Stimulated activated CD4-positive, alpha-beta T cell treated with anti-CD3 and anti-CD28 coated beads, Interleukin-1b, Interleukin-23, amount 100 ng/mL, for 4 hours (primary cell): ENCODE measurements at places on chromosomes 2 and 18.
A peak's percentile ranks its signal among the peaks of the same experiment; 100 is the strongest.

GRCh38 chr2:11995456-11995855 lies 249.0 kb downstream of the LPIN1 start:
- no peak for DNase-seq

- no peak for DNase-seq
These were observed at the start of gene BAZ2B for GRCh38 chr2:159616286-159616701. Gene BAZ2B, minus strand, starts transcription at chr2:159616548. Its CDS starts 137,829 bp downstream, at chr2:159478719.

GRCh38 chr2:177245010-177245422 lies 19.5 kb downstream of the NFE2L2 start:
- no peak for DNase-seq

DNA sequence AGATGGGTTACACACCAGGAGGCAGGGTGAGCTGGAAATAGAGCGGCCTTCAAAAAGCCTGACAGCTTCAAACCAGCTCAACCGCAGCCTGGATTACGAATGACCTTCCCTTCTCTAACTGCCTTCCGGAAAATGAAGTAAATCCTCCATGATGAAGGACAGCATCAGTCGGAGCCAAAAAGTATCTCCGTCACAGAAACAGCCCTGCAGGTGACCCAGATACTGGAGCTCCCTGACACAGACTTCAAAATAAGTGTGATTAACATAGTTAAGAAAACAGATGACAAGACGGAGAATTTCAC lies 10.3 kb upstream of the CIB4 start:
- DNase-seq = no peak

DNA sequence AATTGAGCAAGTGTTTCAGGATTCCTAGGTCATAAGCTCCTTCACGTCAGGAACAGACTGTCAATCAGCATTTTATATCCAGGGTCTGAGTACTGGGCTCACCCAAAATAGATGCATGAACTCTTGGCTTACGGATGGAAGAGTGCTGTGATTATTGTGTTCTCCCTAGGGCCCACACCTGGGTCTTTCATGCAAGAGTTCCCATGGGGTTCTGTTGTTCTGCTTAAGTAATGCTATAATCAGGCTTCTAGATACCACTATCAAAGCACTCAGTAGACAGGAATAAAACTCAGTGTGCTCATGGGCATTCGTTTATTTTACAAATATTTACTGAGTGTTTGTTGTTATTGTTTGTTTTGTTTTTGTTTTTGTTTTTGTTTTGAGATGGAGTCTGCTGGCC lies 46.4 kb upstream of the PMAIP1 start:
- no peak for DNase-seq

GRCh38 chr2:40364151-40364874 lies 87.6 kb downstream of the SLC8A1 start:
- DNase-seq = no peak

- DNase-seq = no peak
These were observed 31.3 kb downstream of the NIFK start for GRCh38 chr2:121705390-121705789.

GRCh38 chr18:58456625-58457024 lies 172.3 kb downstream of the ALPK2 start:
- no peak for DNase-seq

DNA sequence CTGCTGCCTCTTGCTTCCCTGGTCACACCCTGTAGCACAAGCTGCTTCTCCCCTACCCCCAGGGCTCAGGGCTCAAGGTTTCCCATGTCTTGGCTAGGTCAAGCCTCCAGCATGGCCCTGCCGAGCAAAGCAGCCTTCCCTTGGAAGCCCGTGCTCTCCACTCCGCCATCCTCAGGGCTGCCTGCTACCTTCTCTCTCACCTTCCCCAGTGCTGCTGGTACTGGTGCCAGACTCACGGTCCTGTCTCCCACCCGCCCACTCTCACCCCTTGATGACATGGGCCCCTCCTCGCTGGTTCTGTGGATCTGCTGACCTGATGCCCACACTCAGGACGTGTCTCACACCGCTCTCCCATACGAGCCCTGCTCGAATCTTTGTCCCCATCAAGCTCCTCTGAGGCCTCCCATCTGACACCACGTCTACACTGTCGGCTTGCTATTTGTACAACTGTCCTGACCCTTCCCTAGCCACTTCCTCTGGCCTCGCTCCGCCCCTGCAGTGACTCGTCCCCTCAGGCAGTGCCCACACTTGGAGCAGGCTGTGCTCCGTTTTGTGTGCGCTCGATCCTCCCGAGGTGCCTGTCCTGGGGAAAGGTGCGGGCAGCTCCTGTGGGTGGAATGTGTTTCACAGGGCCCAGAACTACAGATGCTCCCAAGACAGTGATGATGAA lies 49.9 kb downstream of the ZAP70 start:
- DNase-seq = no peak

GRCh38 chr2:229922449-229923386 lies at the start of gene FBXO36:
Gene FBXO36, plus strand, starts transcription at chr2:229922503. Its CDS starts 11 bp downstream, at chr2:229922514.
- DNase-seq = peak; percentile 81

DNA sequence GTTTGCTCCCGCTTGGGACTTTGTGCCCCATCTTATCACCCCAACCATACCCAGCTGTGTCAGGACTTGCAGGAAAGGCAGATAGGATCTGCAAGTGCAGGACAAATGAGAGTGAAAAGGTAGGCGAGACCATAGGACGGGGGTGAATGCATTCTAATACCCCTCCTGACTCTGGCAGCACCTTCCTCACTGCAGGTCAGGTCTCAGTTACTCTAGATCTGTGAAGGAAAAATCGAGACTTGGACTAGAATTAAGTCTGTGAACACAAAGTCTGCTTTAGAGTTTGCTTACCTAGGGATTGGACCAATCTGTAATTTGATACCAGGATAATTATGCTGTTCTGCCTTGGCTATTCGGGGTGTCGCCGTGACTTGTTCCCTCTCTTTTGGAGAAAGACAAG lies 19.7 kb downstream of the NT5DC4 start:
- DNase-seq = no peak

DNA sequence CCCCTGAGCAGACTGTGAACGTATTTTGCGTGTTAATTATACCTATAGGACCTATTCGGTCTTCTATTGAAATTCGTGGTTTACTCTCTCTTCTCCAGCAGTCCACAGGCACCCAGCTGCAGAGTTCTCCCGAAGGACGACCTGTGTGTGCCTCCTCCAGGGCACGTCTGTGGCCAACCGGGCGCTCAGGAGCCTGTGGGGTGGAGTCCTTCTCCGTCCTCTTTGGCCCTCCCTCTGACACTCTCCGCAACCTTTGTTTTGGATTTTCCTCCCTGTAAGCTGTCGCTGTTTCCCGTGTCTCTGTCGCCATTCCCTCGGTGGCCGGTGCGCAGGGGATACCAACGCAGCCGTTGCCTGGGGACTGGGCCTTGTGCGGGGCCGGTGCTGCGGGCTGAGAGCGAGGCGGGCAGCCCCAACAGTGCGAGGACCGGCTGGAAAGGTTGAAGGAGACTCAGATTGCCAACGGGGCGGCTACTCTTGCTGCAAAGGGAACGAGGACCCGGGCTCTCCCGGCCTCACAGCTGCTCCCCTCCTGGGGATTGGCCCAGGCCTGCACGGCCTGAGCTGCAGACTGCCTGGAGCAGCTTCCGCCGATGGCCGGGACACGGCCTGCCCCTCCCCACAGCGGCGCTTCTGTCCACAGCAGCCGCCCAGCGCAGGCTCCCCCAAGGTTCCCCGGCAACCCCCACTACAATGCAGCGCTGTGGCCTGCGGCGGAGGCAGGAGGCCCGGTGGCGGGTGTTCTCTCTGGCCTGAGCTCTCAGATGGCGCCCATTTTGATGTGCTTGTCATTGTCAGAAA lies 221.0 kb downstream of the MTX2 start:
- DNase-seq = no peak

GRCh38 chr2:198917275-198917674 lies 540.5 kb downstream of the SATB2 start:
- DNase-seq = no peak

- DNase-seq = no peak
These were observed 413.3 kb downstream of the LRRTM4 start for GRCh38 chr2:77108915-77109314.

DNA sequence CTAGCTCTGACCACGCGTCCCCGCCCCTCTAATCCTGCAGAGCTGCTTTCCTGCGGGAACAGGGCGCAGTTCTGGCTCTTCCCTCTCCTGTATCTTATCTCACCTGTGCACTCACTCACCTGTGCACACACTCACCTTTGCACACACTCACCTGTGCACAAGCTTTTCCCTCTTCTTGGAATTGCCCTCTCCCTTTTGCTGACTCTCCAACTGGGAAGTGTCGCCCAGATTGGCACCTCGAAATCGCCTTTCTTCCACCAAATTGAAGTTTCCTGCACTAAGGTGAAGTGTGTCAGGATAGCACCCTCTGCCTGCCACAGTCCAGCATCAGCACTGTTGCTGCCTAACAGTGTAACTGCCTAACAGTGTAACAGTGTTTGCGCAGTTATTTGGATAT lies 566 bp upstream of the CMPK2 start:
- peak; percentile 34 for DNase-seq

- DNase-seq = no peak
These were observed 45.1 kb upstream of the FHL2 start for GRCh38 chr2:105443617-105444598.

DNA sequence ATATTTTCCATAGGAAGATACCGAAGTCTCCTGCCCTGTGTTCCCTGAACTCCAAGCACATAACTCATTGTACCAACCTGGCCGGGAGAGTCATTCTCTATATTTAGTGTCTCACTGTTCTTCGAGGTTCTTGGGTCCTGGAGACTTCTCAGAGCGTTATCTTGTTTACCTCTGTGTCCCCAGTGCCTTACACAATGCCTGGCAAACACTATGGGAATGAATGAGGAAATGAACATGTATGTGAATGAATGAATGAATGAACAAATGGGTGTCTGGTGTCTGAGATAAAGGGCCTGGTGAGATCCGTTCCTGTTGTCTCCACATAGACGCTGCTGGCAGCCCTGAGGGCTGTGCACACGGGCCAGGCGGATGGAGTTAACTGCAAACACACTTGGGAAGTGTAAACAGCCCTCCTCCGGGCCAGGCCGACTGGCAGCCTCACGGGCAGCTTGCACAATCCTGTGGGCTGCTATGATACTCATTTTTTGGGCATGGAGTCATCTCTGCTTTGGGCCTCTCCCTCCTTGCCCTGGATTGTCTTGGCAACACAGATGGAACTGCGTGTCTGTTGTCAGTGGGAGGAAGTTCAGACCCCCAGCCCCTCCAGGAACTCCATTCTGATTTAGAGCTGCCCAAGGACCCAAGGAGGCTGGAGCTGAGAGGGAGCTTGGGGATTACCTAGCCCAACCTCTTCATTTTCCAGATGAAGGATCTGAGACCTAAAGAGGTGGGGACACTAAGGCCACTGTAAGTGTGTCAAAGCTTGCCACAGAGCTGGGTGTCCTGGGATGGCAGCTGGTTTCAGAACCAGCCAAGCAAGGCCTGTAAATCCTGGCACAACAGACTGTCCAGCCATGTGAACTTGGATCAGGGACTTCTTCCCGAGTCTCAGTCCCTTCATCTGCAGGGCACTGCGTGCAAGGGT lies 124.4 kb downstream of the INHBB start:
- DNase-seq = no peak

DNA sequence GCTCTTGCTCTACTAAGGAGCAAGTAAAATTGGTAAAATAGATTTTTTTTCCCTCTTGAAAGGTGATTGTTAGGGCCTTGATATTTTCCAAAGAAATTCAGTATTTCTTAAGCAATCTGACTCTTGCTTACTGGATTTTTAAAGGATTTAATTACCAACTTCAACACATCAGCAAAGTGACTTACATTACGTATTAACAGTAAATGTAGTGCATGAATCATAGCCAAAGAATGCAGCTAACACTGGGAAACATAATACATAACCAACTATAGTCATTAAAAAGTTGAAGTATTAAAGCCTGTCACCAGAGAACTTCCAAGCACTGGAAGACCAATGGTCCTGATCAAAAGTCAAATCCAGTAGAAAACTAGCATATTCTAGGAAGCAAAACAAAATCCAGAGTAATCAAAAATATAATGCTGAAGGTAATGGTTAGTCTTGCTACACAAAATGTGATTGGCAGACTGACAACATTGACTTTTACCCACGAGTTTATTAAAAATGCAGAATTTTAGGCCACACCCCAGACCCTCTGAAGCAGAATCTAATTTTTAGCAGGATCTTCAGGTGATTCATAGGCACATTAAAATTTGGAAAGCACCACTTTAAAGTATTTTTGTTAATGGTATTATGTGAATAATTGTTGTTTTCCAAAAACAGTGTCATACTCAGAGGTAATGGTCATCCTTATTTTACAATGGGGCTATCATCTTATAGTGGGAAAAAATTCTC lies 31.8 kb upstream of the CAVIN2 start:
- no peak for DNase-seq

GRCh38 chr2:232483311-232483922 lies 4.2 kb downstream of the ECEL1 start:
- no peak for DNase-seq
